Kidney tubule cell (primary cell): ENCODE measurements at places on chromosomes 6 and 20.

DNA sequence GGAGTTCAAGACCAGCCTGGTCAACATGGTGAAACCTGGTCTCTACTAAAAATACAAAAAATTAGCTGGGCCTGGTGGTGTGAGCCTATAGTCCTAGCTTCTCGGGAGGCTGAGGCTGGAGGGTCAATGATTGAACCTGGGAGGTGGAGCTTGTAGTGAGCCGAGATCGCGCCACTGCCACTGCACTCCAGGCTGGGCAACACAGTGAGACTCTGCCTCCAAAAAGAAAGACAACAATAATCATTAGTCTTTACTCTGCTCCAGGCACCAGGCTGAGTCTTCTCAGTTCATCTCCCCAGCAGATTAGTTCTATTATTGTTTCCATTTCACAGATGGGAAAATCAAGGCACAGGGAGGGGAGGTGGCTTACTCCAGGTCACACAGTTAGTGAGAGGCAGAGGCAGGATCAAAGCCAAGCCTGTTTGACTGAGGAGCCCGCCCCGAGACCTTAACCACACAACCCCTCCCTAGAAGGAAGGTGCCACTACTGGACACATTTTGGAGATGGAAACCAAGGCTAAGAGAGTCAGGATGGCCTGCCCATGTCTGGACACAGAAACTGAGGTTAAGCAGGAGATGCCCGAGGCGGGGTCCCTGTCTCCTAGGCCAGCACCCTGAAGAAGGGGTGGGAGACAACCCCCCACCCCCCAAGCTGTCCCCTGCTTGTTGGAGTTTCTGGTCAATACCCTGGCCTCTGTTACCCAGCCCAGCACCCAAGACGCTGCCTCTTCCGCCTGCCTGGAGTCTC, 75.8 kb downstream of the CEBPB start:
- DNase-seq: no peak

- DNase-seq: no peak
Measured at GRCh38 chr20:36311141-36311853, 5.2 kb downstream of the DLGAP4 start.

- DNase-seq: peak; percentile 97
Measured at GRCh38 chr6:14743474-14744211, 502.2 kb upstream of the JARID2 start.

DNA sequence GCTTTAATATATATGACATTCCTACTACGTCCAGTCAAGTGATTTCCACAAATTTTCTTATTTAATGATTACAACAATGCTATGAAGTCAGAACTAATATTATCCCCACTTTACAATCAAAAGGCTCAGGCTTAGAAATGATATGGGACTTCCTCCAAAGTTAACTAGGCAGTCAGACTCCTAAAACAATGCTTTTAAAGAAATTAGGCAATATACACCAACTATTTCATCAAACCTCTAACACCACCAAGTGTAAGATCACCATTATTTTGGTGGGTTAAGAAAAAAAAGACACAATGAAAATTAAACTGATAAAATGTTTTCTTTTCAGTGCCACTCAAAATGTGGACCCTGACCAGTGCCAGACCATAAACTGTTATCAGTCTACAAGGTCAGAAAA, 256.1 kb upstream of the RUNX2 start:
- no peak for DNase-seq

DNA sequence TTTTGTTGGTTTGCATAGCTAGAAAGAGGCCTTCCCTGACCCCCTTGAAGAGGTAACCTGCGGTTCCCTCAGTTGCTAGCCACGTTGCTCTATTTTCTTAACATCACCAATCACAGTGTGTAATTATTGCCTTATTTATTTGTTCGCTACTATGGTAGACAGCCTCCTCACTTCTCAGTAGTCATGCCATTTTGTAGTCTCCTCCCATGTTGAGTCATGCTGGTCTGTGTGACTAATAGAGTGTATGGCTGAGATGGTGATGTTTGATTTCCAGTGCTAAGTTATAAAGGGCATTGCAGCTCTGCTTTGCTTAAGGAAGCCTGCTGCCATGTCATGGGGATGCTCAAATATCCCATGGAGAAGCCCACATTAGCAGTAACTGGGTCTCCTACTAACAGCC, 236.6 kb upstream of the CHD6 start:
- peak; percentile 63 for DNase-seq

DNA sequence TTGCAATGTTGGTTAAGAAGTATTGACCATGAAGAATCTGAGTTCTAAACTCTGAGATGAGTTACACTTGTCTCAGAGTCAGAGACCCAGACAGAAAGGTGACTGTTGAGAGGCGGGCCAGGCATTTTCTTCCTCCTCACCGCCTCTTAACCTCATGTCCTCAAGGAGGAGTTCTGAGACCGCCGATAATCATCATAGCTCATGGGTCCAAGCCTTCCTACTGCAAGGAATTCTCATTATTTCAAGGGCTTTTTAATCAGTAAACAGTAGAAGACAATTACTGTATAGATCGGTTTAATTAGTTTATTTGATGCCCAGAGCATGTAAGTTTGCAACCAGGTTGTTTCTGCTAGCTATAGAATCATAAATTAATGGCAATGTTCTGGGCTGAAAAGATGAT, 382.4 kb upstream of the MMS22L start:
- no peak for DNase-seq

- DNase-seq: no peak
Measured at GRCh38 chr6:20340068-20340848, 61.4 kb upstream of the E2F3 start.

- DNase-seq: peak; percentile 68
Measured at GRCh38 chr6:33018904-33019303, 9.5 kb upstream of the HLA-DOA start.

- peak; percentile 61 for DNase-seq
Measured at GRCh38 chr6:85580118-85580877, 13.4 kb downstream of the SNX14 start.
